T-helper 2 cell (primary cell): ENCODE measurements at places on chromosomes 3 and 15.

DNA sequence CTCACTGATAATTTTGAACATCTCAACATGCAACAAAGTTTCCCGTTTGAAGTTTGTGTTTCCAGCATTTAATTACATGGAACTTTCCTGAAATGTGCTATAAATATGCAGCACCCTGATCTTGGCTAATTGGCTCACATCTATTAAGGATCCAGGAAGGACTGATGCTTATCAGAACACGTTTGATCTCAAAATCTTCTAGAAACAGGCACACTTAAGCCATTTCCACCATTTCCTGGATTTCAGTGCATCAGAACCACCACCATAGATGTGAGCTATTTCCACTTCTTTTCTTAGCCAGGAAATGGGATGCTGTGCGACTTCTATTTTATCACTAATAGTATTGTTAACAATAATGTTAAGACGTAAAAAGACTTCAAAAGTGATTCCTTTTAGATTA, 228.9 kb downstream of the FEZF2 start:
- no peak for DNase-seq

GRCh38 chr3:8094415-8094814, 407.2 kb upstream of the LMCD1 start:
- no peak for DNase-seq

DNA sequence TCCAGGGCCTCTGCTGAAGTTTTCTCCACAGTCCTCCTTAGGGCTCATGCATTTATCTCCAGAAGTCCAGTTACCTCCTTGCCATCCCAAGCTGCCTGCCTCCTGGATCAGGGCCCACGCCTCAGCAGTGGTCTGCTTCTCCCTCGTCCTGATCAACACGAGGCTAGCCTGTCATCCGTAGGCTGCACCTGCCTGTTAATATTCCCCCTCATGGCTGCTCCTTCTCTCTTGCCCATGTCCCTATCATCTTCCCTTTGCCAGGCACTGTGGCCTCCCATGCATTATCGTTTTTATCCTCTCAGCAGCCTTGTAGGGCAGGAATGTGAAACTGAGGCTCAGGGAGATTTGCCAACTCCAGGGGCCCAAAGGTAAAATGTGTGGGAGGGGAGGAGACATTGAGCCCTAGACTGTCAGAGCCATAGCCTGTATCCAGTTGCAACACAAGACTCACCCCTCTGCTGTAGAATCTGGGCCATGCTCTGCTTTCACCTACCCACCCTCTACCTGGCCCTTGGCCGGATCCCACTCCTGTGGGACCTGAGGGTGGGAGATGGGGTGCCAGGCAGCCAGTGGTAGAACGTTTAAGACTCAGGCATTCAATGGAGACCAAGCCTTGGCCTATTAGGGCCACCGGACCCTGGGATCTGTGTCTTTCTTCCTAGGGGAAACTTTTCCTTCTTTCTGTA, 4.6 kb downstream of the GRM2 start:
- DNase-seq, result no peak

DNA sequence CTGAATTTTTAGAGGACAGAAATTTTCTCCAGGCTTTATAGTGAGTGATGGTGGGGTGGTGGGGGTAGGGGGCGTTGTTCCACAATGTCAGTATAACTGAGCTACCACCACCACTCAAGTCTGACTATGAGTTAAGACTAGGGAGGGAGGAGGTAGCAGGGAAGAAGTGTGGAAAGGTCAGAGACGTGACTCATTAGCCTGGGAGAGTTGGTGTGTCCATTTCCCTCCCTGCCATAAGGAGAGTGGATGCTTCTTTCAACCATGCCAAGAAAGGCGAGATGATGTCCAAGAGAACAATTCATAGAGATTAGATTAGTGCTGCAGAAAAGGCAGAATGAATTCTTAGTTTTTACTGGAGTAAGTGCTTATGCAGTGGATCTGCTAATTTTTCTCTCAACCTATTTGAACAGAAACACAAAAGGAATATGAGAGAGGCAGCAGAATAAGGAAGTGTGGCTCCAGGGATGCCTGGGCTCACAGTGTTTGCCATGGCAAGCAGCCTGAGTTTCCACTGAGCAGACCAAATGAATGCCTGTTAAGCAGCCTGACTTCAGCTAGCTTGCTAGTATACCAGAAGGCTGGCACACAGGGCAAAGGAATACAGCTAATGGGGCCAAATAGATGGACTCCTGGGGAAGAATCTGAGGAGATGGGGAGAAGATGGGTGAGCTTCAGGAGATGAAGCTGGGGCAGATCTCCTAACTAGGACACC, 708.9 kb downstream of the NTRK3 start:
- no peak for DNase-seq

- DNase-seq, result no peak
These were observed 359.1 kb downstream of the PDCD6IP start for GRCh38 chr3:34157491-34157890.

DNA sequence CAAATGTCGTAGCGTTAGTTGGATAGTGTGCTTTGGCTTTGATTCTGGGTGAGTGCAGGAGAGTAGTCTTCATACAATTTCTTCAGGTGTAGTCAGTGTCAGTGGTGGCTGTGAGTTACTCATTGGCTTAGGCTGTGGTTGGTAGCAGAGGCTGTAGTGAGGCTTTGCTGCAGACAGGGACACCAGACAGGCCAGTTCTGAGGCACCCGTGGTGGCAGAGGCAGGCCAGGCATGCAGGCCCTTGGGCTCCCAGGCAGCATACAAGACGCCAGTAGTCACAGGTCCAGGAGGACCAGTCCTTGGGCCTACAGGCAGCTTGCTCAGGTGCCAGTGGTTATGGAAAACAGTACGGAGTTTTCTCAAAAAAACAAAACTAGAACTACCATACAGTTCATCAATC, 61.3 kb downstream of the DMXL2 start:
- no peak for DNase-seq

GRCh38 chr3:100257586-100257985, 3.2 kb upstream of the TBC1D23 start:
- DNase-seq, result no peak

DNA sequence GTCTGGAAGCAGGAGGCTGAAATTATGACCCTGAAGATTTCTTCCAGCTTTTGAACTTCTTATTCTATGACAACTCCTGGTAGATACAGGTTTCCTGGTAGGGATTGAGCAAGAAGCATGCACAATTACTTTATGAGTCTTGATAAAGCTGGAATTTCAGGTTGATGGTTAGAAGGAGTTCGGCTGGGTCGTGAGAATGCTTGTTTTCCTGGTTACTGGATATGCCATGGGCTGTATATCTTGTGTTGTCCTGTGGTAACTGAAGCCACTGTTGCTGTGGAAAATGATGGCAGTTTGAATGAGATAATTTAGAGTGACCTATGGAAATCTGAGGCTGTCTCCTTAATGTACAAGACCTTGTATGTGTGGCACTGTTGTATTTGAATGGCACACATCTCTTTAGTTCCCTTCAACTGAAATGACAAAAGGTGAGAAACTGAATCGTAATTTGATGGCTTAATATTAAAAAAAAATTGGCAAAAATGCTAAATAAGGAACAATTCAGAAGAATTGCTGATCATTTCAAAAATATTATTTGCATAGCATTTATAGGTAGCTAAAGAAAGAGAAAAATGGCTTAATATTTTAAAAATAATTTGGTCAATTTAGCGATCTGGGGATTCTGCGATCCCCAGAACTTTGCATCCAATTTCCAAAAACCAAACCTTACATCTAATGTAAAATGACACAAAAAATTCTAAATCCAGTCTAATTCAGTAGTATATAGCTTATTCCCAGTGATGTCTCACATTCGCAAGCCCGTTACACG, 1.1 kb upstream of the UBE2E1 start:
- no peak for DNase-seq

DNA sequence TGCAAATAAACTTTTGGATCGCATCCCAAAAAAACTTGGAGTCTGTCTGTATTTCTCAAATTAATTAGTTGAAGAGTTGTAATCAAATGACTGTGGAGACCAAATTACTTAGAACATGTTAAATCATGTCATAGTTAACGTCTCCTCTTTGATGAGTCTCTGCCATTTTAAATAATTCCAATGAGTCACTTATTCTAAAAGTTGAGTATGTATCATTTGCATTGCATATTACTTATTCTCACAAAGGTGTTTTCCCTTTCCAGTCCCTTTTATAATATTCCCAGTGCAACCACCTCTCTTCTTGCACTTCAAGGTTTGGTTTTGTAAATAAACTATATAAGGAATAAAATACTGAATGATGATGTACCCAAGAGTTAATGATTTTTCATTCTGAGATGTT, 36.0 kb upstream of the MBNL1 start:
- no peak for DNase-seq

DNA sequence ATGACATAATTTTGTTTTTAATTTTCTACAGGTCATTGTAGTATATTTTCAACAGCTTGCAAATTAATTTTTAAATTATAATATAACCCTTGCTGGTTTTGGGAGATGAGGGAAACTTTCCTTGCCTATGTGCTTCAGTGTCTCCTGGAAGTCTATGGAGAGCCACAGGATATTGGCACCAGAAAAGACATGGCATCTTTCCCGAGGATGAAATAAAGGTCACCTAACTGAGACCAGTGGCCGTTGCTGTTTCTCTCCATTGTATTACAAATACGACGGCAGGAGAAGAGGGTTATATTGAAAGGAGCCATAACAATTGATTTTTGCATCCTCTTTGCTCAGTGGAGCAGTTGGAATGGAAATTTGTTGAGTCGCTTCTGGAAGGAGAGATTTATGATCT, 19.9 kb upstream of the AQP9 start:
- DNase-seq, result no peak

- DNase-seq, result no peak
These were observed 100.1 kb upstream of the SMAD3 start for GRCh38 chr15:66965201-66965900.

GRCh38 chr3:118960876-118961450, 73.7 kb downstream of the IGSF11 start:
- DNase-seq, result no peak

DNA sequence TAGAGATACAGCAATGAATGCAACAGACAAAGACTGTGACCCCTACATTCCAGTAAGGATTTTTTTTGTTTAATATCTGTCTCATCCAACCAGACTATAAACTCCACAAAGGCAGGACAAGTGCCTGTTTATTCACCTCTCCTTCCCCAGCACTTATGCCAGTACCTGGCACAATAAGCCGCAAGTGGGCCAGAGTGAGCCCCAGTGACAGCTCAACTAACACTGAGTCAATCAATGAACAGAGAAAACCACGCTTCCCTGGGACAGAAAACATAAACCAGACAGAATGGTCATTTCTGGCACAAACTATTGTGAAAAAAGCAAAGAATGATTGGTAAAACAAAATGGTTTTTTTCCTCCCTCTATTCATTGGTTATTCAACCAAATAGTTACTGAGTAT, 52.2 kb downstream of the RYK start:
- DNase-seq, result no peak

DNA sequence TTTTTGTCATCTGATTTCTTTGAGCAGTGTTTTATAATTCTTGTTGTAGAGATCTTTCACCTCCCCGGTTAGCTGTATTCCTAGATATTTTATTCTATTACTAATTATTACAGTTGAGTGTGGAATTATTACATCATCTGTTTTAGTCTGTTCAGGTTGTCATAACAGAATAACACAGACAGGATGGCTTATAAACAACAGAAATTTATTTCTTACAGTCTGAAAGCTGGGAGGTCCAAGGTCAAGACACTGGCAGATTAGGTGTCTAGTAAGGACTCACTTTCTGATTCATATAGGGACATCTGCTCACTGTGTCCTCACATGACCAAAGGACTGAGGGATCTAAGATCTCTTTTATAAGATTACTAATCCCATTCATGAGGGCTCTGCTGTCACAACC, 121.3 kb upstream of the THBS1 start:
- no peak for DNase-seq

GRCh38 chr15:99132122-99132521, 27.2 kb downstream of the SYNM start:
- no peak for DNase-seq

- DNase-seq, result no peak
These were observed 177.8 kb upstream of the PROK2 start for GRCh38 chr3:71962561-71963240.

DNA sequence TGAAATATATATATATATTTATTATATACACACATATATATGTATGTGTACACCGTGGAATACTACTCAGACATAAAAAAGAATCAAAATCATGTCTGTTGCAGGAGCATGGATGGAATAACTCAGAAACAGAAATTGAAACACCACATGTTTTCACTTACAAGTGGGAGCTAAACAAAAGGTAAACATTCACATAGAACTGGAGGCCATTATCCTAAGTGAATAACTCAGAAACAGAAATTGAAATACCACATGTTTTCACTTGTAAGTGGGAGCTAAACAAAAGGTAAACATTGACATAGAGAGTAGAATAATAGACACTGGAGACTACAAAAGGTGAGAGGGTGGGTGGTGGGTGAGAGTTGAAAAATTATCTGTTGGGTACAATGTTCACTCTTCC, 171.5 kb upstream of the GOLIM4 start:
- no peak for DNase-seq

DNA sequence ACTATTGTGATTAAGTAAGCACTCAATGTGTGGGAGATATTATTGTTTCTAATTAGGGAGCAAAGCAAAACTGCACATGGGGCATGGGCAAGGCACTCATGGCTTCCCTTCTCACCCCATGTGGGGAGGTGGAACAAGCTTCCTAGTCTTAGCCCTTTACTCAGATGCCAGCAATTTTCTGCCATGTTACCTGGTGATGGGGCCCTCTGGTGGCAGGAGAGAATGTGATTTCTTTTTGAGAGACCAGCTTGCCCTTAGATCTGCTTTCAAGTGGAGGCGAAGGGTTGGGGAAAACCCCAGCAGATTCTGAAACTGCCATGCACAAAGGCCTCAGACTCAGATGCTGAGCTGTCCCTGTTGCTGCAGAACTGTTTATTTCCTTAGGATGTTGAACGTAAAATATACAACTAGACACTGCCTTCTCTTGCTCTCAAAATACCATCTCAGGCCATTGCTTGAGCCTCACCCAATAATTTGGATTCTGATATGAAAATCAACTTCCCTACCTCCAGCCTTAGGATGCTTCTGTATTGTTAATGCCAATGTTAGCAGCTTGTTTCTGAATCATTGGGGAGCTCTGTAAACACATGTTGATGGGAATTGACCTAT, 130.2 kb upstream of the TPRG1 start:
- peak; percentile 44 for DNase-seq
